ENCODE measurements at places on chromosomes 2 and 18. TPM values are rescaled to one million over a fixed set of nuclear protein-coding genes. Genes with fewer than 3 reads are reported as not detected.

- DNase-seq = peak; percentile 72
These were observed 575 bp downstream of the HSPD1 start for GRCh38 chr2:197498937-197499593.

DNA sequence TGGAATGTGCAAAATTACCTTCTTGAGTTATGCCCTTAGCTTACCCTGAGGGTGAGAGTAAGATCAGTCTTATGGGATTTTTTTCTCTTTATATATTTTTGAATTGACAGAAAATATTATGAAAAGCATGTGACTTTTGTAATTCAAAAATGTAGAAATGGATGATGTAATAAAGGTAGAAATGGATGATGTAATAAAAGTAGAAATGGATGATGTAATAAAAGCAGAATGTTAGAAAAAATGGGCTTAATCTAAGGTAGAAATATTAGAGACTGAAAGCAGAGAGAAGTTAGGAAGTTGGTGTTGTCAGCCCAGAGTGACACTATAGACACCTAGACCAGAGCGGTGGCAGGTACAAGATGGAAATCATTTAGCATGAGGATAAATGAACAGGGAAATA lies 107.1 kb upstream of the THSD7B start:
- DNase-seq = no peak

The KLF11 gene
- total RNA-seq = 32.6 TPM

GRCh38 chr18:77061946-77062517 lies 70.6 kb downstream of the MBP start:
- no peak for DNase-seq

The BUB1 gene
- not detected for total RNA-seq

DNA sequence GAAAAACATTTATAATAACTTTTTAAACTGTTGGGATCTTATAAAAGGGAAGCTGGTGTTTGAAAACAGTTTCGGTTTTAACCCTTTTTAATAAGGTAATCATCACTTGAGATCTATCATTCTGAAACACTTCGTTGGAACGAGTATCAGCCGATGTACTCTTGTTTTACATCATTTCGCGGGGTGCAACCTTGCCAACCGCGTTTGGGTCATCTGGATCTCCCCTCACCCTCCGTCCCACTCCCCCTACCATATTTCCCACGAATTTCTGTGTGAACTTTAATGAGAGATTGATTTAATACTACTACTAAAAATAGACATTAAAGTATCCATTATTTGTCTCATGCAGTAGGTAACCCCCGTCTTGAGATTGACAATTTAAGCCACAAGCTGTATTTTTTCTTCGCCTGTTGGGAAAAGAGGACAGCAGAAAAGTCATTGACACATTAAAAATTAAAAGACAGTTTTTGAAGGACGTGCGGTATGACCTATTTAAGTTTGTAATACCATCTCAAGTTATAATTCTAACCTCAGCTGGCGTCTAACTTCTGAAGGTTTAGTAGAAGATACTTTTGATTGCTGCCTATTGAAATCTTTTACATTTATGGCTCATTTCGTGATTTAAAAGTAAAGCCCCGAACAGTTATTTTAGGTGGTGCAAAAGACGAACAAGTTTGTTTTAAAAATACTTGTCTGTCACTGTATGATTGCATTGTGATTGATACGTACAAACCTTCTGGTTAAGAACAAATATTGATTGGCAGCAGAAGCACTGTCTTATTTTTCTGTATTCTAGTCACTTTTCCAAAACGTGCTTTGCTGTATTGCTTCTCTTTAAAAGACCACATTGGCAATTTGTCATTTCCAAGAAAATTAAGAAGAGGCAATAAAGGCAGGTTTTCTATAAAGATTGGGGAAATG lies 1.5 kb downstream of the CREB1 start:
- no peak for DNase-seq

DNA sequence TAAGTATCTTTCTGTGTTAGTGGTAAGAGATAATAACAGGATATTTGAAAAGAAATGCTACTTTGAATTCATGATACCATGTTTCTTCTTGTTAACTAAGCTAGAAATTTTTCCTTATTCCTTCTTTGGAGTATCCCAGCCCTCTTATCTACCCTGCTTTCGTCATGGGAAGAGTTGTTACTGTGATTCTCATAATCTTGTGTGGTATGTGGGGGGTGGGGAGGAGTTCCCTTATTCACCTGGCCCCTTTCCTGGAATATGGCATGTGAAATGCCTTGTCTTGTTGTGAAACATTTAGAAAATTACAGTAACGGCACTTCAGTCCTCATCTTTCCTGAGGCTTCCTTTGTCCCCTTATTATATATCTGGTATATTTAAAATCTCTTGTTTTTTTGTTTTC lies 129.9 kb downstream of the NCOA1 start:
- DNase-seq = peak; percentile 39

GRCh38 chr2:175180701-175181103 lies 808 bp downstream of the ATP5MC3 start:
- peak; percentile 38 for DNase-seq

GRCh38 chr18:11671156-11671555 lies 17.9 kb upstream of the GNAL start:
- no peak for DNase-seq

The C1GALT1C1L gene
- total RNA-seq = 2.6 TPM

Data from body of pancreas (tissue), 4 donors.